ENCODE measurements at places on chromosomes 11 and 22.

DNA sequence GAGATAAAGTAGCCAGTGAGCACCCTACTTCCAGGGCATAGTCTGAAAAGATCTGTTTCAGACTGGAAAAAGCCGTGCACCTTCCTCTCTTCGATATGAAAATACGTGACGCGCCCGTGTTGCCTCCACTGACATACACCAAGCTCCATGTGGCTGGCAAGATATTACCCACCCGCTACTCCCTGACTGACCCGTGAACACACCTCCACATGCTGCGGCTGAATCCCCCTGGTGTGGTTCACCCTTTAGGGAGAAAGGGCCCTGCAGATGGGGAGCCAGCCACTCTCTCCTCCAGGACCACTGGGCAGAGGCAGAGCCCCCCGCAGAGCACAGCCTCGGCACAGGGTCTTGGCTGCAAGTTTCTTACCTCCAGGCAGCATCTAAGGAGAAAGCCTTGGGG is 245.0 kb downstream of the BRD1 start:
- DNase-seq = no peak

DNA sequence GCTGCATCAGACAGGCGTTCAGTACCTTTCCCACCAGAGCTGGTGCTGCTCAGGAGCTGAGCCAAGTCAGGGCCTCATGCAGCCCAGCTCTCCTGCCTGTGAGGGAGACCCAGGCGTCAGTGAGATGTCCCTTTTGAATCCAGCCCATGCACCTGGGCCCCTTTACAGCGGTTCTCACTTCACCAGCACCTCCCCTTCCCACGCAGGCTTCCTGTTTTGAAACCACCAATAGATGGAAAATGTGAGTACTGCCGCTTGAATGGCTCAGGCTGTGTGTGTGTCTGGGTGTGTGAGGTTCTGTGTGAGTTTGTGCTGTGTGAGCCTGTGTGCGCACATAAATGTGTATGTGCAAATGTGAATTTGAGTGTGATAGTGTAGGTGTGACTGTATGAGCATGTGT is 88.4 kb downstream of the UBASH3B start:
- no peak for DNase-seq

DNA sequence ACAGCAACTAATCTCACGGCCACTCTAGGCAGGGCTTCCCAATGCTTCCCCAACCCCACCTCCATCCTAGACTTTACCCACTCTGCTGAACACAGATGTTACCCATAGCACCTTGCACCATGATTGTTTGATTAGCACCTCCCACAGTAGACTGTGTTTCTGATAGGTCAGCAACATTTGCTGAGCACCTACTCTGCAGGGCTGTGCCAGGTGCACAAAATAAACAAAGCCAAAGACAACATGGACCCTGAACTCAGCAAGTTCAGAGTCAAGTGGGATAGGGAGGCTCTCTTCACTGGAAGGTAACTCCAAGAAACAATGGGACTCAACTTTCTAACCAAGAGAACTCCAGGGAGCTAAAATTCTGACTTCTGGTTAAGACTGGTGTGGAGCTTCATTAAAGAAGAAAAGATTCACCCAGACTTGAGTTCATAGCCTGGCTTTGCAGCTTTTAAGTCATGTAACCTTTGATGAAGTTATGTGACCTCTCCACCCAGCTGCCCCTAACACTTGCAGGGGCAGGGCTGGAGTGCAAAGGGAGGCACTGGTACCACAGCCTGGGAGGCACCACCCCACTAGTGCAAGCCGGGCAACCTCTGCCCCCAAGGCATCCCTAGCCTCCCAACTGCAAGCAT is 6.7 kb upstream of the RTN4RL2 start:
- no peak for DNase-seq

GRCh38 chr11:36212564-36213392 is 76.4 kb downstream of the COMMD9 start:
- no peak for DNase-seq

- DNase-seq = no peak
Observed at GRCh38 chr11:46686886-46687795, 13.3 kb downstream of the ARHGAP1 start.

- DNase-seq = peak; percentile 44
Observed at GRCh38 chr22:26461188-26461810, 22.3 kb downstream of the HPS4 start.

DNA sequence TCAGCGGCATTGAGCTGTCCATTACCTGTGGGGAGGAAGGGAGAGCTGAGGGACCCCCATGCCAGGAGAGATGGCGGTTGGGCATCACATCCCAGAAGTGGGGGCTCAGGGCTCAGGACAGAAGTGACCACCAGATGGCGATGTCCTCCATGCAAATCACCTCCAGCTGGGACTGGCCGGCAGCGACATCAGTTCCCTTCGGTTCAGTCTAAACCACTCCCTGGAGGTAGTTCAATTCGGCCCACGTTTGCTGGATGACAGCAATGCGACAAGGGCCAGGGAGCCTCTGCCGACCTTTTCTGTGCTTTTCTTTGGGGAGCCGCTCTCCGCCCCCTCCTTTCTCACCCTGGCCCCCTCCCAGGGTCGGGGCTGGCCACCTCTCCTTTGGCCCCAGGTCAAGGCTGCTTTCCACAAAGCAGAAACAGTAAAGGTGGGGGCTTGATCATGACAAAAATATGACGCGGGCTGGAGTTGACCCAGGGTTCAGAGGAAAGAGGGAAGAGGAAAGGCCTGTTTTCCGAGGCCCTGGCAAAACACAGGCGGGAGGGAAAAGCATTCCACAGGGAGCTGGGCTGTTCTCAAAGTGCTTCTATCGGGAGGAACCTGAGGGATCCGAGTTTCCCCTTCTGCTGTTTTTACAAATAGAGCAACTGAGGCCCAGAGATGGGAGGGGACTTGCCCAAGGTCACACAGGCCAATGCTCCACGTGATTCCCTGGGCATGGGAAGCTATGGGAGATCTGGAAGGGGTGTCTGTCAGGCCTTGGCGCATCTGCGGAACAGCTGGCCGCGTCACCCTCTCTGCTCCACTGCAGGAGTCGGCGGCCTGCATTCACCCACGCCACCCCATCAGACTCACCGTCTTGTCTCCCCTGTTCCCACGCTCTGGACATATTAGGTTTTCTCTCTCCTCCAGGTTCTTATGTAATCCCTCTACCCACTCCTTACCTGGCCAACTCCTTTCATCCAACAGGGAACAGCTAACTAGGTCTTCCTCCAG is 54.7 kb downstream of the FBXO7 start:
- DNase-seq = peak; percentile 82

DNA sequence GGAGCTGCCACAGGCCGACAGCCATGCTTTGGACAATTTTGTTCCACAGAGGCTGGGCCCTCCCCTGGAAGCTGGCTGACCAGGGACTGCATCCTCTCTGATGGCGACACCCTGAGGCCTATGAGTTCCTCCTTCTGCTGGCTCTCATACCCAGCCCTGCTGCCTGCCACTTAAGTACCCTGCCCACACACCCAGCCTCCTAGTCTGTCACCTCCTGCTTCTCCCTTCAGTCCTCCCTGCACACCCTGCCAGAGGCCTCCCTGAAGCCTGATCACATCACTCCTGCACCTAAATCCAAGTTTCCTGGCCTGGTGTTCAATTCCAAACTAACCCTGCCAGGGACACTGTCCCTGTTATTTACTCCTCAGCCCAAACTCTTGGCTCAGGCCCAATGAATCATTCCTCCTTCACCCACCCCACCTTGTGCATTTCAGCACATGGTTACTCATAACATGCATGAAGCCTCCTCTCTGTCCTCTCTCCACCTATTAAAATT is 136.7 kb upstream of the NECTIN1 start:
- no peak for DNase-seq

- no peak for DNase-seq
Observed at GRCh38 chr11:59679347-59679746, 10.5 kb upstream of the PATL1 start.

DNA sequence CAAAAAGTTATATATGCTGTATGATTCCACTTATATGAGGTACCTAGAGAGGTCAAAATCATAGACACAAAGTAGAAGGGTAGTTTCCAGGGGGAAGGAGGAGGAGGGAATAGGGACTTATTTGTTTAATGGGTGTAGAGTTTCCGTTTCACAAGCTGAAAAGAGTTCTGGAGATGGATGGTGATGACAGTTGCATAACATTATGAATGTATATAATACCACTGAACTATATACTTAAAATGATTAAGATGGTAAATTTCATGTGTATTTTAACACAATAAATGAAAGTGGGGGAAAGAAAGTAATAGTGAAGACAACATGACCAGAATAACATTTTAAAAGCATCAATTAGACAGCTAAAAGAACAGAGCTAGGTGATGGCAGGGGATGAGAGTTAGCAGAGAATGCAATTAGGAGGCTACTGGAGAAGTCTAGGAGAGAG is 51.2 kb downstream of the MRTFA start:
- no peak for DNase-seq

DNA sequence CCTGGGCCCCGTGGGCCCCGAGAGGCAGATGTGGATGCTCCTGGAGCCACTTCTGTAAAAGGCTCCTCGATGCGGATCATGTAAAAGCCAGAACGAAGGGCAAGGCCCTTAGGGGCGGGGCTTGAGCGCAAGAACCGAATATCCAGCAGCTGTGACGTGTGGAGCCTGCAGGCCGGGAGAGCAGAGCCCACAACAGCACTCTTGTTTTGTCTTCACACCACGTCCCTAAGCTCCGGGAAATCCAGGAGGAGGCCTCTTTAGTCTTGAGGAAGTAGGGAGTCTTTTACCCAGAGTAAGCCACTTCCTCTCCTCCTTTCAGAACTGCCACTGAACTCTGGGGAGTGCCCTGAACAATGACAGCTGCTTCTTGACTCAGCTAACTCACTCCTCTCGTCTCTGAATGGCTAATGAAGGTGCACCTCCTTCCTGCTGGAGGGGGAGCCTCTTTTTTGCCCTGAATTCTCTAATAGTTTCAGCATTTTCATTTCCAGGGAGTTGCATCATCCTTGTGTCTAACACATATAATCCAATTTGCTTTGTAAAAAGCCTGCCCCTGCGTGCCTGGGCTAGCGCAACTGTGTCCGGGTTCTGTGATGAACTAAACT is 12.5 kb downstream of the L3MBTL2 start:
- DNase-seq = no peak

DNA sequence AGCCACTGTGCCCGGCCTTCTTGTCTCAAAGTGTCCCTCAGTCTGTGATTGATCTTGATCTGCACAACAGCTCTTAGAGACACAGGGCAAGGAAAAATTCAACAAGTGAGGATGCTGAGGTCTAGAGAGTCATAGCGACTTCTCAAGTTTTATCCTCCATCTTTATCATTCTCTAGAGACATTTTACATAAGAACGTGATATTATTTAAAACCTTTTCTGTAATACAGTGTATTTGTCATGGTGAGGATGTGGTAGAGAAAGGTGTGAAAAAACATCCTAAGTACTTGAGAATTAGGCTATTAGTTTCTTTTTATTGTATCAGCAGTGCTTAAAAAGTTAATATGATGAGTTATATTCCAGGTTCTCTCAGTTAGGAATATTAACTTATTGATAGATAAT is 50.2 kb downstream of the EMSY start:
- no peak for DNase-seq

GRCh38 chr11:132409573-132410355 is 1039.3 kb downstream of the NTM start:
- DNase-seq = no peak

GRCh38 chr22:49197986-49198704 is 629.5 kb downstream of the BRD1 start:
- no peak for DNase-seq
